NCI-H69 (cell line): ENCODE measurements at places on chromosomes 4 and X.
A peak's percentile ranks its signal among the peaks of the same experiment; 100 is the strongest.

- DNase-seq: no peak
Measured at GRCh38 chr4:158121161-158121579, 51.7 kb downstream of the GASK1B start.

DNA sequence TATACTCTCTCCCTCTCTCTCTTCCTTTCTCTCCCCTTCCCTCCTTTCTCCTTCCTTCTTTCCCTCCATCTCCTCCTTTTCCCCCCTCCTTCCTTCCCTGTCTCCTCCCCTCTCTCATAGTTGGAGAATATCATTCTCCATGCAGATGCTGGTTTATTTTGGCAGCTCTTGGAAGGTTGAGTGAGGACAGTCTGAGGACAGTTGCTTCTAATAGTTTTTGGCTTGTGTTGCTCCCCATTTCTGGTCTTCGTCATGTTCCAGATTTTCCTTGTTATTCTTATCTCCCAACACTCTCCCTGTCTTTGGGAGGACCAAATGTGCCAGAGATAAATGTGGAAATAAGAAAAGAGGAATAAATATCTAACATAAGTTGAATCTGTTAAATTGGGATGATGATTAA is 263.0 kb downstream of the FRMPD4 start:
- no peak for DNase-seq

DNA sequence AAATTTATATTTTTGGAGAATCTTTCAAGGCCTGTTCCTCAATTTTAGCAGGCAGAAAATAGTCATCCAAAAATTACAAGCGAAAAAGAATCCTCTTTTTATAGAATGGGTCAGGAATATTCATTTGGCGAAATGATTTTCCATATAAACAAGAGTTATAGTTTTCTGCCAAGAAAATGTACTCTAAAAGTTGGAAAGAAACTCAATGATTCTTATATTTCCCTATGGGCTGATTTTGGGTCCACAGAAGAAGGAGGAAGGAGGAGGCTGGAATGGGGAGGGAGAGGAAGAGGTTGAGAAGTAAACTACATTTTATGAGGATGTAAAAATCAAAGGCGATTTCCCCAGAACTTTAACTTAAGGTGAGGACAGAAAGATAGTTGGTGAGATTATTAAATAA is 159.3 kb downstream of the DCAF12L1 start:
- DNase-seq: no peak

DNA sequence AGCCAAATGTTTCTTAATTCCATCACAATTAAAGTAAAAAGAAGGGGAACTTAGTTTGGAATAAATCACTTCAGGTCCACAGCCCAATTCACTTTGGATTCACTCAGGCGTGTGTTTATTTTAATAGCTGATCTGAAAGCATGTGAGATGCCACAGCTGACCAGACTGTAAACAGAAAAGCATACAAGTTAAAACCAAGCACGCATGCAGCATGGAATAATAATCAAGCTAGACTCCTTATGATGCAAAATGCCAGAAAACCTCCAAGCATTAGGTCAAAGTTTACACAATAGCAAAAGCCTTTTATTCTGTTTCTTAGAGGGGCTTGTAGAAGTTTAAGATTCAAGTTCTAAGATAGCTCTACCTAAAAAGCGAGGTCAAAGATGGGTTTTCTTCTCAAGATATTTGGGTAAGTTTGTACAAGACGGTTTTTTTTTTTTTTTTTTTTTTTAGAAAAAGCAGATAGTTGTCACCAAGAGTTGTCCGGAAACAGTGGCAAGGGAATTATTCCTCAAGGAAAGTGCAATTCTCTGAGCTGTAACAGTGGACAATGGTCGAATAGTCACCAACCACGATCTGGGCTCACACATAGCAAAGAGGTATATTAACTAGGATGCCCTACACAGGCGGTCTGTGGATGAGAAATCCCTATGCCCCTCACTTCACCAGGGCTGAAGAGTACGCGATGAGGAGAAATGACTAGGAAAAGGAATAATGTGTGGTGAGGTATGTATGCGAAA is 763 bp upstream of the PRRG1 start:
- DNase-seq: no peak

GRCh38 chr4:42927946-42928345 is 35.4 kb downstream of the GRXCR1 start:
- DNase-seq: no peak

- no peak for DNase-seq
Measured at GRCh38 chr4:31458813-31459212, 738.6 kb downstream of the PCDH7 start.

DNA sequence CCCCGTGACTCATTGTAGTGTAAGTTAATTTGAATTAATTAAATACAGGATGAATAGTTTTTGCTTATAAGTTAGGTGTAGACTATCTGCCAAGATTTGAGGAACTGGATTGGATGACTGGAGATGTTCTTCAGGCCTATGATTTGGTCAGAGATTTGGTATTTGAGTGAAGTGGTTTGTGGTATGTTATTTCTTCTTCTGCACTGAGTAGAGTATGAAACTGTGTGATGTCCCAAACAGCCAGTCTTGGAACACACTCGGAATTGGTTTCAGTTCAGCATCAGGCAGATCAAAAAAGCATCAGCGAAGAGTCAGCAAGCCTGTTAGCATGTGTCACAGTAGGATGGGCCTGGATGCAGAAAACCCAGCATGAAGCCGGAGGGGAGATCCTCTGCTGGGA is 294.1 kb downstream of the ARHGAP10 start:
- DNase-seq: no peak

DNA sequence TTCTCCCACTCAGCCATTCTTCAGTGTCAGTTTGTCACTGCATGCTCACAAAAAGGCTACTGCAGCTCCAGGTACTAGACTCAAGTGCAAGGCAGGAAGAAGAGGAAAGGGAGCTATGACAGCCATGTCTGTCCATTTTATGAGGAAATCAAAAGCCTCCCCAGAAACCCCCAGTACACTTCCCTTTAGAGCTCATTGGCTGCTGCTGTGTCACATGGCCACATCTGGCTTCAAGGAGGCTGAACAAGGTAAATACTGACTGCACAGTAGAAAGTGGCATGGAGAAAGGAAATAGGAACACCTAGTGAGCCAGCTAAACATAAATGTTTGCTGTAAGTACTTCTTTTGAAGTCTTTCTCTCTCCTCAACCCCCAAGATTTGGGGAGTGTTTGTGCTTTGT is 67.2 kb upstream of the FRAS1 start:
- peak; percentile 28 for DNase-seq

DNA sequence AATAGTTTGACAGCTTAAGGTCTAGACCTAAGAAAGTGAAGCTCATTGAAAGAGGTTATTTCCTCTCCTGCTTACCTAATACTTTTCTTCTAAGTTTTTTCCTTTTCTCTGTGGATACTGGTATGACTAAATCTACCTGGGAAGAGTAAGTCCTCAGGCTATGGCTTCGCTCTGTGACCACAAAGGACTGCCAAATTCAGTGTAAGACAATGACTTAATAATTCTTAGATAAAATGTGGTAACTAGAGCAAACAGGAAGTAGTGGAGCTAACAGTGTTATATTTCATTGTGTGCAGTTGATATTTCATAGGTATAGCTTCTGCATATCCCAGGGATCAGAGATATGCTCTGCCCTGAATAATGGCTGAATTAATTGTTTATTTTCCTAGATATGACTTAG is 418.9 kb downstream of the CCSER1 start:
- DNase-seq: peak; percentile 37

- peak; percentile 75 for DNase-seq
Measured at GRCh38 chr4:23135792-23136645, 443.3 kb downstream of the GBA3 start.

- DNase-seq: peak; percentile 10
Measured at GRCh38 chr4:17347445-17347844, 164.4 kb downstream of the QDPR start.

DNA sequence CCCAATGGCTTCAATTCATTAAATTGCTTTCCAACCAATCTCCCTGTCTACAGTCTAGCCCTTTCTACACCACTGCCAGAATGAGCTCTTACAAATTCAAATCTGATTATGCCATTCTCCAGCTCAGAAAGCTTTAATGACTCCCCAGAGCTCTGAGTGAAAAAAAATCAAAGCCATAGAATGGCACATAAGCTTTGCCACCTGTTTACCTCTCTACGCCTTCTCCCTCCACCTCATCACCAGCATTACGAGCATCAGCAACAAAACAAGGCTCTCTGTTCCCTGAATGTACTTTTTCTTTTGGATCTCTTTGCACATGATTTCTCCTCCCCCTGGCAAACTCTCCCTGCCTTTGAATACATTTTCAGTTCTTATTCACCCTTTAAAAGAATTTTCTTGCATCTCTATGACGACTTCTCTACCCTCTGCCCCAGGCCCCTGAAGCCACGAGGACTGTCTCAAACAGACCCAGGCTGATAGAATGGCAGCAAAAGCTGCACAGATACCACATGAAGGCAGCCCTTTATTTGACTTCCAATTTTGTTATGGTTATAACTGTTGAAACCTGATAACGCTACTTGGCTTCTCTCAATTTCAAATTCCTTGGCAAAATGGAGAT is 516.0 kb downstream of the PCDH7 start:
- peak; percentile 17 for DNase-seq

DNA sequence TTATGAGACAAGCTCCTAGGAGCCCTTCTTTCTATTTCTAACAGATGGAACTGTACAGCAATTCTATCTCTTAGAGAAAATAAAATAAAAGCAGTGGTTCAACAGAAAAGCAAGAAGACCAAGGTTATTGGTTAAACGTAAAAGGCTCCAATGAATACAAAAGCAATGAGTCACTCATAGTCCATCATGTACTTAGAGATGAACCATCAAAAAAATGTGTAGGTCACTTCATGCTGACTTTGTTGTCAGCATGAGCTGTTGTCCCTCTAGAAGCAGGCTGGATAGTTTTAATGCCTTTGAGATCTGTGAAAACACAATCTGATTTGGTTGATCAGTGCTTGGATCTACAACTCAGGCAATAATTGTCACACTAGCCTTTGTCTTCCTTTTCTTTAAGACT is 378.6 kb upstream of the ANXA10 start:
- no peak for DNase-seq

DNA sequence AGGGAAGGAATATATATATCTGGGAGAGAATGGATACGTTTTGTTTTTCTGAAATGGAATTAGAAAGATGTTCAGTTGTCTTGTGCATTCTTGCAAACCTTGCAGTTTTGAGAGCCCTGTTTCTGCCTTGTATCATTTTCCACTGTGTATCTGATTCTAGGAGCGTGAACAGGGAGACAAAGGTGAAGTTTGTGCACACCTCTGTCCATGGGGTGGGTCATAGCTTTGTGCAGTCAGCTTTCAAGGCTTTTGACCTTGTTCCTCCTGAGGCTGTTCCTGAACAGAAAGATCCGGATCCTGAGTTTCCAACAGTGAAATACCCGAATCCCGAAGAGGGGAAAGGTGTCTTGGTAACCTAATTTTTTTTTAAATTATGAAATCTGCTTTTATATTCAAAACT is 17.7 kb downstream of the PGM2 start:
- DNase-seq: no peak

- DNase-seq: no peak
Measured at GRCh38 chr4:84669201-84669600, 86.3 kb downstream of the CDS1 start.

GRCh38 chrX:41050359-41050758 is 34.9 kb upstream of the USP9X start:
- DNase-seq: no peak

DNA sequence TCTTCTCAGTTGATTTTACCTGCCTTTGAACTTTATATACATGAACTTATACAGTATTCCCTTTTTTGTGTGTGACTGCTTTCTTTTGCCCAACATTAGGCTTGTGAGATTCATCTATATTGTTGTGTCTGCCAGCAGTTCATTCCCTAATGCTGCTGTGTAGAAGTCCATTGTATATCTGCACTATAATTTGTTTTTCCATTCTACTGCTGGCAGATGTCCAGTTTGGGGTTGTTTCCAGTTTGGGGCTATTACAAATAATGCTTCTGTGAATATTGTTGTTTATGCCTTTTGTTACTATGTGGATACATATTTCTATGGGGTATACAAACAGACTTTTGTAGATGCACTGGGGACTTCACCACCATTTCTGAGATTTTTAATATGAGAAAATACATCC is 268.4 kb downstream of the DCTD start:
- peak; percentile 31 for DNase-seq

DNA sequence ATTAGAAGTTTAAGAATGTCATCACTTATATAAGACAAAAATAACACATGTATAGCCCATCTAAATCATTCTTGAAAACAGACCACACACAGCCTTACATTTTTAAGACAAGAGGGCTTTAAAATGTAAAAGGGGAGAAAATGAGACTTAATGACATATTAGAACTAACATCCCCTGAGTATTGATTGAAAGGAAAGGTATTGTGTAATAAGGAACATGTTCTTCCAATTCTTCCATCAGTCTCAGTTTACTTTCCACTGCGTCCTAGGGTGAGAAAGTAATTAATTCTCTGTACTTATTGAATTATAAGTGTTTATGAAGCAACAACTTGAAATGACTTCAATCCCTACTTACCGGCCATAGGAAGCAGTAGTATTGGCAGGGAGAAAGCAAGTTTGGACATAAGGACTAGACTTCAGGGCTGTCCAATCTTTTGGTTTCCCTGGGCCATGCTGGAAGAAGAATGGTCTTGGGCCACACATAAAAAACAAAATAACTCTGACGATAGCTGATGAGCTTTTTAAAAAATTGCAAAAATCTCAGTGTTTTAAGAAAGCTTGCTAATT is 202.7 kb upstream of the SPRY1 start:
- no peak for DNase-seq

GRCh38 chr4:70577220-70577927 is 14.7 kb upstream of the AMBN start:
- DNase-seq: no peak

- DNase-seq: peak; percentile 58
Measured at GRCh38 chr4:89284828-89285227, 22.8 kb downstream of the GPRIN3 start.

- DNase-seq: peak; percentile 17
Measured at GRCh38 chr4:48470570-48470969, 12.6 kb upstream of the SLC10A4 start.

DNA sequence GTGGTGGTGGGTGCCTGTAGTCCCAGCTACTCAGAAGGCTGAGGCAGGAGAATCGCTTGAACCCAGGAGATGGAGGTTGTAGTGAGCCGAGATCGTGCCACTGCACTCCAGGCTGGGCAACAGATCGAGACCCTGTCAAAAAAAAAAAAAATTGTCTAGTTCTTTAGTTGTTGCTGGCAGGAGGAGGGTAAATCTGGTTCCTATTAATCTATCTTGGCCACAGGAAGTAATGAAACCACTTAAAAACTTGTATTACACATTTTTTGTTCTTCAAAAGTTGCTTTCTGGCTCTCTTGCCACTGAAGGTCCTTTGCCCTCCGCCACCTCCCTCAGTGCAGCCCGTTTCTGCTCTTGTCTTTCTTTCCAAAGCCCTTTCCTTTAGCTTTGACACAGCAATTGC is 102.9 kb upstream of the ARSJ start:
- no peak for DNase-seq

GRCh38 chr4:24211856-24212255 is 322.0 kb upstream of the PPARGC1A start:
- DNase-seq: no peak

DNA sequence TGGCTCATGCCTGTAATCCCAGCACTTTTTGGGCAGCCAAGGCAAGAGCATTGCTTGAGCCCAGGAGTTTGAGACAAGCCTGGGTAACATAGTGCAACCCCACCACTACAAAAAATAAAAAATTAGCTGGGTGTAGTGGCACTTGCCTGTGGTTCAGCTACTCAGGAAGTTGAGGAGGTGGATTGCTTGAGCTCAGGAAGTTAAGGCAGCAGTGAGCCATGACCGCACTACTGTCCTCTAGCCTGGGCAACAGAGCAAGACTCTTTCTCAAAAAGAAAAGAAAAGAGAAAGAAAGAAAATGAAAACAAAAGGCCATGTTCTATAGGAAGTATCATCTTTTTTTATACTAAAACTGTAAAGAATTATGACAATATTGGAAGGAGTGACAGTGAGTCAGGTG is 38.5 kb downstream of the NEK1 start:
- no peak for DNase-seq
